Left hindlimb (tissue), 1 donor: ENCODE measurements at places on chromosomes 6 and 20.

- no peak for DNase-seq
Measured at GRCh38 chr6:134590004-134590403, 272.1 kb upstream of the SGK1 start.

- no peak for DNase-seq
Measured at GRCh38 chr6:159255434-159255951, 86.3 kb downstream of the FNDC1 start.

GRCh38 chr6:89013438-89013837 lies 50.0 kb upstream of the RNGTT start:
- no peak for DNase-seq

GRCh38 chr6:39897698-39898097 lies 36.6 kb downstream of the MOCS1 start:
- DNase-seq: no peak

DNA sequence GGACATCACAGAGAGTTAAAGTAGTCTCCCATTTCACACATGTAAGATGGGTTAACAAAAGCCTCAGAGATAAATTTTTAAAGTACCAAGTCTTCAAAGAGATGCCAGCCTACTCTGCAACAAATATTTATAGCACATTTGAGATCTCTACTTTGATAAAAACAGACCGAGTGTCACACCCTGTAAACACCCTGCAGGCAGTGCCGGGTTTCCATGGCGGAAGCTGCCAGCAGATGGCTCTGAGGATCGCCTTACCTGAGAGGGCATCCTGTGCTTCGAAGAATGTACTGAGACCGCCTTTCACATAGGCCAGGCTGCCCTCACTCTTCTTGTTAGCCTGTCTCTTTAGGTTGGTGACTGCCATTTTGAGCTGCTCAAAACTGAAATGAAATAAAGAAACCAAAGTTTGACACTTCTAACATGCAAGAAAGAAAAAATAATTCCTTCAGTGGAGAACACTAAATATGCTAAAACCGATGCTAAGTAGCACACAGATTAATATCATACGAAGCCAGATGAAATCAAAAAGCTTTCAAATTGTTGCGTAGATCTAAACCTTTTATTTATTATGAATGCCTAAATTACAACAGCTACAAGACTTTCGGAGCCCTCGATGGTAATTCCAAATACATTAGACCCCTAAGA lies 39.3 kb downstream of the HUS1B start:
- DNase-seq: no peak

DNA sequence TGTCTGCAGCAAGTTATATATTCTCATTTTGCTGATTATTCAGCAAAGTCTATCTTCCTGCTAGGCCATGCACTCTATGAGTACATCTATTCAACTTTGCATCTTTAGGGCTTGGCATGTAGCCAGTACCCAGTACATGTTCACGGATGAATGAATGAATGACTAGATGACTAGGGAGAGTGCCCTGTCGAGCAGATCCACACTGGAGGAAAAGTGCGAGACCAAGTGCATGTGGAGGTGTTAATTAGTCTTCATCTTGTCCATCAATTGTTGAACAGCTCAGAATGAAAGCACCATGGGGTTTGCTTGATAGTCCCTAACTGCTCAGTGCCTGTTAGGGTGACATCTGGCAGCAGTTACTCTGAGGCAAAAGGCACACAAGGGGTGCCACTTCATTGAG lies 30.4 kb downstream of the TM9SF4 start:
- DNase-seq: no peak

GRCh38 chr6:5706124-5707033 lies 300.3 kb downstream of the NRN1 start:
- no peak for DNase-seq

DNA sequence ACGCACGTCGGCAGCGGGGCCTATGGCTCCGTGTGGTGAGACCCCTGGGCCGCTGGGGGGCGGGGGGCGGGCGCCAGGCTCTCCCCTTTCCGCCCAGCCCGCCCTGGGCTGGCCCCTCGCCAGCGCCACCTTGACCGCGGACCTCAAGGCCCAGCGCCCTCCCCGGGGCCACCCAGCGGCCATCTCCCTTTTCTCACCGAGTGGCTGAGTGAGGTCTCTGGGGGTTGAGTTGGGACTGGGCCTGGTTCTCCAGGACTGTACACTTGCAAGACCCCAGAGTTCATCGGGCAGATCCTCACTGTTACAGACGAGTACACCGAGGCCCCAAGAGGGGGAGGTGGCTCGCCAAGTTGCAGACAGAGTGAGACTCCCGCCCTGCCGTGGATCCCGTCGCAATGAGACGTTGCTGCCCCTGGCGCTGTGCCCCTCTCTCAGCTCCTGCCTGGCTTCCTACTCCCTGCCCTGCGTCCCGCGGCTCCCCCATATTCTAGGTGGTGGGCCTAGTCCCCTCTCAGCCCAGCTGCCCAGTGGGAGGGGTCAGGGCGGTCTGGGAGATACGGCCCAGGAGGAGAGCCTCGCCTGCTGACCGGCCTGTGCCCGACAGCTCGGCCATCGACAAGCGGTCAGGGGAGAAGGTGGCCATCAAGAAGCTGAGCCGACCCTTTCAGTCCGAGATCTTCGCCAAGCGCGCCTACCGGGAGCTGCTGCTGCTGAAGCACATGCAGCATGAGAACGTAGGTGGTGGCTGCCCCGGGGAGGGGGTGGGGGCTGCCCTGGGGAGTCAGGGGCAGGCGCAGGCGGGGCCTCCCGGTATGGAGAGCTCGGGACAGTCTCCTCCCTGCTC lies 576 bp downstream of the MAPK13 start:
- DNase-seq: peak; percentile 54

DNA sequence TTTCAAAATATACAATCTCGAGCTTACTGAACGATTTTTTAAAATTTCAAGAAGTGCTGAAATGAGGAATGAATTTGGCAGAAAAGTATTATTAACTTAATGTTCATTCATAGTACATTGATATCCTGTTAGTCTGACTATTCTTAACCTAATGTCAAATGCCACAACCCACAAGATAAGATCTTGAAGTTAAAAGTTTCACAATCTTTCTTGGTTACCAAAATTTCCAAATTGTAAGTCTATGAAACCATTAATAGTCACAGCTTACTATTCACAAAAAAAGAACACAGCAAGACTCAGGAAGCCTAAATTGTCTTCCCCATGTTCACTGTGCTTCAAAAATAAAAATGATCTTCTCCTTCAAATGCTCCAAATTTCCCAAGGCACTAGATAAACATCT lies 71.3 kb downstream of the HACE1 start:
- DNase-seq: no peak

DNA sequence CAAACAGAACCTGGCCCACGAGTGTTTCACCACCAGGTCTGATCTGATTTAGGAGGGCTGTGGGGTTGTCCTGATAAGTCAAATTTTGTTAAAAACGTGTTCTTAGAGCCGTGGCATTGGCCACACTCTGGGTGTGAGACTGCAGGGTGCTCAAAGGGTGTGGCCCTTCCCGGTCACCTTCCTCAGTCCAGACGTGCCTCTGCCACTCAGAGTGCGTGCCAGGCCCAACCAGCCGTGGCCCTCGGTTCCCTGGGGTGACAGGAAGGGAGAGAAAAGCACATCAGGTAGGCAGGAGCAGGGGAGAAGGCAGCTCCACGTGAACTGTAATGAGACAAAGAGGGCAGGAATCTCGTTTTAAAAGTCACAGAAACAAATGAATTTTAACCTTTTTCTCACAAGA lies 115.4 kb downstream of the FAM120B start:
- DNase-seq: no peak

DNA sequence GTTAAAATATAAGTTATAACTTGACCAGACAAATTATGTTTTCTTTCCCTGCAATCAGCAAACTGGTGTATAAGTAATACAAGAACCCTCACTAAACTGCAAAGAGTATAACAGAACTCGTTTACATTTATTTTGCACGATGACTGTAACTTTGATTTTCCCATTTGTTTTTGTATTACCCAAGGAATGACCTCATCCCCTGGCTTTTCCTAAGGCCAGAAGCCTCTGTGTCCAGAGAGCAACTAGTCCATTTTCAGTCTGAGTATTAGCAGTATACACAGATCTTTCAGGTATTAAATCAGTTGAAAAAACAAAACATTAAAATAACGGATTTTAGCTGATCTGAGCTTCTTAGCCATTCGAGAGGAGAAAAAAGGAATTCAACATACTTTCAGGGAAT lies 17.2 kb downstream of the COL19A1 start:
- no peak for DNase-seq

- DNase-seq: no peak
Measured at GRCh38 chr6:127939442-127940066, 38.7 kb upstream of the THEMIS start.

DNA sequence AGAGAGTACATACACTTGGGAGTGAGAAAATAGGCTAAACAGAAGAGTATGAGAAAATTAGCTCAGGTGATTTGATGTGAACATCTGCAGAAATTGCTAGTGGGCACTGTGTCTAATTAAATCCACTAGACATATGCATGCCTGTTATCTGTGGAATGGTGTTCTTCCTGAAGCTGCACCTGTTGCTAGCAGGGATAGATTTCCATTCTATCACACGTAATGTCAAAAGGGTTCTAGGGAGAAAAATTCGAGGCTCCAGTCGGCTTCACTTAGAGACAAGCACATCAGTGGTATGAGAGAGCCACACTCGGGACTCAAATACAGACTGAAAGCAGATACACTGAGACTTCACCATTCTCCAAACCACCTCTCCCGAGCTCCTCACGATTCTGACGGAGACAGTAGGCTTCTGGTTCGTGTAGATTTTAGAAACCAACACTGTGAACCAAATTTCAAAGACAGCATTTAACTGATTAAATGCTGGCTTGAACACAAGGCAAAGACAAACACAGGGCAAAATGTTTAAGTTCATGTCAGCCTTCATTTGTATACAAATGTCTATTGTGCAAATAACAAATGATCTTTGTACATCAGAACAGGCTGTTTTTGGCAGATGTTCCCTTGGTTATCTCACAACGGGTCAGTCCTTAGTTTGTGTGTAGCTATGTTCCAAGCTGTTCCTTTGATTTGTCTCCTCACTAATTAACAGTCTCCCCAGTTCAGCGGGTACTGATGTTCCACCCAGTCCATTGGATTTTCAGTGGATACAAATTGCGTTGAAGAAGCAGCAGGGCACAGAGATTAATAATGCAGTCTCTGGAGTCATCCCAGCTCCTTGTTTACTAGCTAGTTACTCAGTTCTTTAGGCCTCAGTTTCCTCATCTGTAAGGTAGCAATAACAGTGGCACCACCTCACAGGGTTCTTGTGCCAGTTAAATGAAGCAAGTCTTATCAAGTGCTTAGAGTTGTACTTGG lies 131.0 kb upstream of the IFNGR1 start:
- no peak for DNase-seq

DNA sequence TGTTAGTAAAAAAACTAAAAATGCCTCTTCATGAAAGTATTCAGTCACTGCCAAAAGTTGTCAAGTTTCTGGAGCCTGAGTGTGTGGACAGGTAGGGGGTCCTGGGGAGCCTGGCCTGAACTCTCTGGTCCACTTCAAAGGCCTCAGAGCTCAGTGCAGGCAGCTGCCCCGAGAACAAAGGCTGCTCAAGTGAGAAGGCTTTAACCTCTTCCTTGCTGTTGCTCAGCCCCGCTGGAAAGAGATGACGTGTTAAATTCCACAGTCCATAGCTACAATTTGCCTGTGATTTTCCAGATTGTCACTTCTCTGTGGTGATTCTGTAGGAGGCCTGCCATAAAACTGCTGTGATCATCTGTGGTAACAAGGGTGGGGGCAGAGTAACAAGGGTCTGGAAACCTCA lies 96.9 kb downstream of the FAM120B start:
- DNase-seq: no peak

DNA sequence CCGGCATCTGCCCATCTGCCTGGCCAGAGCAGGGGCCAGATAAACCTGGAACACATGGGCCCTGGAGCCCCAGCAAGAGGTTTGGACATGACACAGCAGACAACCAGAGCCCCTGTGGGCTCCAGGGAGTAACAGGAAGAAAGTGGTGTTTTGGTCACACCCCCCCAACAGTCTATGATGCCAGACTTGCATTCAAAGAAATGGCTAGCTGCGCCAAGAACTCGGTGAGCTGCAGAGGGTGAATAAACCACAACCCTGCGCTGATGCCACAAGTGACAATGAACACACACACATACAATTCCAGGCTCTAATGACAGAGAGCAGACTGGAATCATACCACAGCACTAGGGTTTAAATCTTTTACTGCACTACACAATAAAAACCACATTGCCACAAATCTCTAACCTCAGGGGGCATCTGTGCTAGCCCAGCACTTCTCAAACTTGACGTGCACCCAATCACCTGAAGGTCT lies 34.0 kb downstream of the TRERF1 start:
- DNase-seq: peak; percentile 53

DNA sequence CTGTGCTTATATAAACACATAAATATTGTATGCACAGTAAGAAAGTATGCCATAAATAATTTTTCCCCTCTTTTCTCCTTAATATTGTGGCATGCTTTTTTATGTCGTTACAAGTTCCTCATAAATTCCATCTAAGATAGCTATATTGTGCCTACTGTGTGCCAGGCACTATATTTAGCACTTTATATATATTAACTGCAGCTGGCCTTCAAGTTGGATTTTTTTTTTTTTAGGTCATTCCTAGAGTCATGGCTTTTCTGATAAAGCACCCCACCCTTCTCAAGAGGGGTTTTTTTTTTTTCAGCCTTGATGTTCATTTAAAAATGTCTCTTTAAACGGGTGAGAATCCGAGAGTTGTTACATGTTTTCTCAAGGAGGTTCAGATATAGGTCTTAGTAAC lies 42.8 kb upstream of the RNF8 start:
- no peak for DNase-seq

GRCh38 chr6:142946924-142947713 lies 2.1 kb upstream of the HIVEP2 start:
- peak; percentile 77 for DNase-seq

DNA sequence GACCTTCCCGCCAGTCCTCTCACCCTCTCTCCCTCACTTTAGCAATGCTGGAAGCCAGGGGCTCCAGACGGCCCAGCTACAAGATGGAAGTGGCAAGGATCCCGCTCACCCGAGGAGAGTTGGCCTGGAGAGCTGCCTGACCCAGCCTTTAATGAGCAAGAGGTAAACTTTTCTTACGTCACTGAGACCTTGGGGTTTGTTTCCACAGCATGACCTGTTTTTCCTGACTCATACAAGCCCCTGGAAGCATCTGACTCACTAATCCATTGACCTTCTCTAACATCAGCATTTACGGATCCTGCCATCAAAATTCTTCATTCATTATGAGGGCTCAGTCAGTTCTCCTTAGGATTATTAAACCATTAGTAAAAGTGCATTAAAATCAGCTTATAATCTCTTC lies 120.4 kb downstream of the MYLK4 start:
- DNase-seq: no peak

GRCh38 chr20:50870561-50871161 lies 60.6 kb downstream of the ADNP start:
- peak; percentile 77 for DNase-seq

DNA sequence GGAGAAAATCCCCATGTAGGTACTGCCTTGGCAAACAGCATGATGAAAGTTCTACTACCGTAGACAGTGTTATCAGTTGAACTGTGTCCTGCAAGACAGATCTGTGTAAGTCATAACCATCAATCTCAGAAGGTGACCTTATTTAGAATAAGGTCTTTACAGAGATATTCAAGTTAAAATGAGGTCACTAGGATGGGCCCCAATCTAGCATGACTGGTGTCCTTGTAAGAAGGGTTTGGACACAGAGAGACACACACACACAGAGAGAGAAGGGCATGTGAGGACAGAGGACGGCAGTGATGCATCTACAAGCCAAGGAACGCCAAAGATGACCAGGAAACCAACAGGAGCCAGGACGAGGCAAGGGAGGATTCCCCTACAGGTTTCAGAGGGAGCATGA lies 8.8 kb downstream of the TXNDC5 start:
- no peak for DNase-seq

- no peak for DNase-seq
Measured at GRCh38 chr6:156131221-156131903, 645.8 kb upstream of the ARID1B start.
